ACHN (cell line): ENCODE measurements at places on chromosomes 6 and 20.
A peak's percentile ranks its signal among the peaks of the same experiment; 100 is the strongest.

DNA sequence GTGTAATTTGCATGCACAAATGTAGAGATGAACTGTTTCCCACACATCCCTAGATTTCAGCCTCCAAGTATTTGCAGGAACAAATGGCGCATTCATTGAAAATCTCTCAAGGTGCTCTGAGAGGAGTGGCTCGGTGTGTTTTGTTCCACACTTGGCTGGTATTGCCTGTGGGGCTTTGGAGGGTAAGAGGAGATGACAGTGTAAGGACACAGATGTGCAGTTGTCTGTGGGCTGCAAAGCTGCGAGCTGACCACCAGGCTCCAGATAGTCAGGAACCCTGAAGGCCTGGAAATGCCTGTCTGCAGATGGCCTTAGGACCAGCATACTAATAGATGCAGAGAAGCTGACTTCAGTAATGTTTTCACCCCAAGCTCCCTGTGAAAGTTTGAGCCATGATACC, 57.7 kb upstream of the PBOV1 start:
- DNase-seq: no peak

DNA sequence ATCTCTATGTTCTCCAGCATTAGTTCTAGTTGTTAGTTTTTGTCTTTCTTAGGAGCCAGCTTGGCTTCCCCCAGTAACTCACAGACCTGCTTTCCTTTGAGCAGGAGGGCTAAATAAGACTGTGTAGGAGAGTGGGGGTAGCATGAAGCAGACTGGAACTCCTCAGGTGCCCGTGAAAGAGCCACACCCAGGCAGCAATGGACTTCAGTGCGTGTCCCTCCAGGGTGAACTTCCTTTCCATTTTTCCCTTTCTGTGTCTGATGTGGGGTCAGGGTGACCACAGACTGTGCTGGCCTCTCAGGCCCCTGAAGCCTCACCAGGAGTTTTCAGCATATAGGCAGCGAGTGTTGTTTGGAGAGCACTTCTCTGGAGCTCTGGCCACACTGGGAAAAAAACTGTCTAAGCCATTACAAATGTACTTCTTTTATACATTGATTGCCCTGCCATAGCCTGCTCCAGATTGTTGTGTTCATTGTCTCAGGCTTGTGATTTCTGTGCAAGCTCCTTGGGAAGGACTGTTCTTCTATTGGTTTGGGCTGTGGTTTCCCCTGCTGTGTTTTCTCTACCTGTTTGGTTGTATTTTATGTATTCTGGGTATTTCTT, 55.7 kb downstream of the SH3BGRL2 start:
- DNase-seq: no peak

GRCh38 chr20:61521687-61522420, 269.8 kb downstream of the CDH4 start:
- DNase-seq: no peak

DNA sequence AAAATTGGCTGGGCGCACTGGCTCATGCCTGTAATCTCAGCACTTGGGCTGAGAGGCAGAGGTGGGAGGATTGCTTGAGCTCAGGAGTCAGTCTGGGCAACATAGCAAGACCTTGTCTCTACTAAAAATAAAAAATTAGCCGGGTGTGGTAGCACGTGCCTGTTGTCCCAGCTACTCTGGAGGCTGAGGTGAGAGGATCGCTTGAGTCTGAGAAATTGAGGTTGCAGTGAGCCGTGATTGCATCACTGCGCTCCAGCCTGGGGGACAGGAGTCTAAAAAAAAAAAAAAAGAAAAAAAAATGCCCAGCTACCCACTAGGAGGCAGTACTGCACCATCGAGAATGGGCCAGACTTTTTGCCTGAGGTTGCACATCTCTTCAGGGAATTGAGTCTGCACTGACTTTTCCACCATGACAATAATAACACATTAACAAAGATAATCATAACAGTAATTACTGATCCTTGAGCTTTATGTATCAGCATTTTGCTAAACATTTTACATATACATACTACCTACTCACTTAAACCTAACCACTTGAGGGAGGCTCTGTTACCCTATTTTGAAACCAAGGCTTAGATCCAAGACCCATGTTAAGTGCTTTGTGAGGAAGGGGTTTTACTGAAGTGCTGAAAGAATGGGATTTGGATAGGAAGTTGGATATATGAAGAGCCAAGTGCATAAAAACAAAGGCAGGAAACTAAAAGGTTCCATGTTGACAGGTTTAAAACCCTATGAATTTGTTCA, 21.0 kb downstream of the SRSF3 start:
- peak; percentile 57 for DNase-seq

GRCh38 chr6:21856844-21857243, 263.3 kb downstream of the SOX4 start:
- DNase-seq: no peak

- DNase-seq: no peak
Measured at GRCh38 chr6:124008000-124008987, 204.6 kb downstream of the NKAIN2 start.

DNA sequence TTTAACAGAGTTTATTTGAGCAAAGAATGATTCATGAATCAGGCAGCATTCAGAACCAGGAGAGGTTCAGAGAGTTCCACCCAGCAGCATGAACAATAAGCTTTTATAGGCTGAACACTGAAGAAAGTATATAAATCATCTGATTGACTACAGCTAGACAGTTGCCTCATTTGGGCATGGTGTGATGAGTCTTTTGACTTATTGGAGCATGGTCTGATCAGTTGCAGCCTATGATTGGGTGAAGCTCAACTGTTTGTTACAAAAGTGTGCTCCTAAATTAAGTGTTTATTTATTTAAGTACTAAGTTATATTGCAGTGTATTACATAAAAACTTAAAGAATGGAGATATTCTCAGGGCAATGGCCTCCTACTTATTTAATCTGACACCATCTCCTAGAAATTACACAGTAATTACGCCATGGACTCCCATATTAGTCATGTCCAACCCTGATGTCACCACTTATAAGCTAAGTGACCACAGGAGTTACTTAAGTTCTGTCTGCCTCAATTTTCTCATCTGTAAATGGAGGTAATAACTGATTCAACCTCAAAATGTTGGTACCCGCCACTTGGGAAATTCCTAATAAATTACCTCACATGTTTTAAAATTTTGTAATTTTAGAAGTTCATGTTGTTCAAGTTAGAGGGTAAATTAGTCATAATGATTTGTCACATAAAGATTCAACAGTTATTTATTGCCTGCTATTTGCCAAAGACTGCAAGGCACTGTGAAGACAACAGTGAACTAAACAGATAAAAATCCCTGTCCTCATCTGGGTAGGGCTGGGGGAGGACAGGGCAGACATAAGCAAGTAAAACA, 15.2 kb upstream of the ROS1 start:
- DNase-seq: no peak

DNA sequence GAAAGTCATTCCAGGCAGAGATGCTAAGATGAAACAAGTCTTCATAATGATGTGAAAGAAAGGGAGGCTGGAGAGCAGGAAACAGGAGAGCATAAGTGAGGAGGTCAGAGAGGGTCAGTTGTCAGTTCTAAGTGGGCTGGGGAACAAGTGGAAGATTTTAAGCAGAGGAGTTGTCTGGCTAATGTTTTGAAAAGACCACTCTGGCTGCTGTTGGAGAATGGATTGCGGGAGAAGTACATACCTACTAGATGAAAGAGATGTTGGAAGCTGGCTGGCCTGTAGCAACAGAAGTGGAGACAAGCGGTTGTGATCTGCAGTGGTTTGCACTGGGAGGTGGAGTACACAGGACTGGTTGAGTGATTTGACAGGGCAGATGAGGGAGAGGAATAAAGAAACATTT, 10.1 kb downstream of the SLC35F1 start:
- DNase-seq: no peak

- no peak for DNase-seq
Measured at GRCh38 chr6:19032591-19033295, 645.6 kb downstream of the RNF144B start.

DNA sequence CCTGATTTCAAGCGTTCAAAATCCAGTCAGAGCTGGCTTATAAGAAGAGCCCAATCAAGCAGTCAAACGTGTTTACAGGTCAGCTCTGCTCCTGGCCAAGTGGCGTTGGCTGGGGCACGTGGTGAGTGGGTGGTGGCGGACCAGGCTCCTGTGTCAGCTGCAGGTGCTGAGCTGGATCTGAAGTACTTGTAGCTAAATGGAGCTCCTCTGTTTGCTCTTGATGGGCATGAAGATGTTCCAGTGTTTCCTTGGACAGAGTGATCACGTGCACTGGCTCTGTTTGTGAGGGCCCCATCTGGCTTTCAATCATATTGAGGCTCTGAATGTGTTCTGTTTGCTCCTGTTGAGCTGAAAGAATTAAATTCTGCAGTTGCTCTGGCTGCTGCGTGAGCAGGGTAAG, 10.2 kb upstream of the MICAL1 start:
- no peak for DNase-seq

- DNase-seq: no peak
Measured at GRCh38 chr20:63433351-63433750, 39.1 kb downstream of the KCNQ2 start.

DNA sequence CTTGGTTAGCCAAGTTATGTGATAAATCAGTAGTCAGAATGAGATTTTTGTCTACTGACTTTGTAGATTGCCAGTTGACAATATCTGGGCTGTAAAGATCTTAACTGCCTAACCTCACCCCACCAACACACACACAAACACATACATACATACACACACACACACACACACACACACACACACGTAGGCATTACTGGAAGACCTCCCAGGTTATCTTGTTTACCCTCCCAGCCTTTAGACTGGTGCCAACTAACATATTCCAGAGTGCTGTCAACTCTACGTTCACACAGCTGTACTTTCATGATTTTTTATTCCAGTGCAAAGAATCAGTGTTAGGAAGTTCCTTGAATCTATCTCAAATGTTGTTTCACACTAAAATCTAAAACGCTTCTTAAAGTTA, 38.9 kb downstream of the BMP5 start:
- DNase-seq: no peak

DNA sequence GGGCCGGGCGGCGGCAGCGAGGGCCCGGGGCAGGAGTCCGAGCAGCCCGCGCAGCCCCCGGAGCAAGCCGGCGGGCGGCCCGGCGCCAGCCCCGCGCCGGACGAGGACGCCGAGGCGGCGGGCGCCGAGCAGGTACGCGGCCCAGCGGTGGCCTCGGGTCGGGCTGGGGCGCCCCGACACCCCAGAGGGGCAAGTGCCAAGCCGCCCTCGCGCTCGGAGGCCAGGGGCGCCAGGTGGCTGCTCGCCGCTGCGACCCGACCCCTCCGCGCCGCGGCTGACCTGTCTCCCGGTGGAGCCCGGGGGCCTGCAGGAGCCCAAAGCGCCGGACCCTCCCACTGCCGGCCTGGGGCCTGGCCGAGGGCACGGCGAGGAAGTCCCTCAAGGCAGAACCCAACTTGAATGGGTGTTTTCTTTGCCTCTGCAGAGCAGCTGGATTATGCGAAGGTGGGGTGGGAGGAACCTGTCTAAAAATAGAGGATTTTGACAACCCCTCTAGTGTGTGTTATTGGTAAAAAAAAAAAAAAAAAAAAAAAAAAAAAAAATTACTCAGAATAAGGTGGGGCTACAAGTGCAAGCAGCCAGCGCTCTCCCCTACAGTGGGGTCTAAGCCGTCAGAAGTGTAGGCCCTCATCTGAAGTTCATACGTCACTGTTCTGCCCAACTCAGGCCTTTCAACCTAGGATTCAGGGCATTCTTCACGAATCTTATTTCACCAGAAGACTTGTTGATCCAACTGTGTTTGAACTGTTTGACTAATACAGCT, 609 bp downstream of the OGFRL1 start:
- DNase-seq: peak; percentile 33
